ENCODE measurements at places on chromosomes 7 and 10.

DNA sequence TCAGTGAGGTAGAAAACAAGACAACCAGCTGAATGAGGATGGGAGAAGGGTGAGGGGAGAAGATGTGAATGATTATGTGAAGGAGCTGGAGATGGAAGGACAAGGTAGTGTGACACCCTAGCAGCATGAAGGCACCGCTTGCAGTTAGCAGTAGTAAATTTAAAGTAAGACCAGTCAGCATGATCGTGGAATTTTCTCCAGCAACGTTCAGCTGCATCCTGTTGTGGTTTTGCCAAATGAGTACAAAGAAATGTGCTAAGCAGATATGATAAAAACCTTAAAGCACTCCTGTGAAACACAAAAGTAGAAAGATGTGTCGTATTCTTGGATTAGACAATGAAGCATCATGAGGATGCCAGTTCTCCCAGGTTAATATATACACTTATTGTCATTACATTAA, 34.1 kb upstream of the IFRD1 start:
- no peak for DNase-seq

DNA sequence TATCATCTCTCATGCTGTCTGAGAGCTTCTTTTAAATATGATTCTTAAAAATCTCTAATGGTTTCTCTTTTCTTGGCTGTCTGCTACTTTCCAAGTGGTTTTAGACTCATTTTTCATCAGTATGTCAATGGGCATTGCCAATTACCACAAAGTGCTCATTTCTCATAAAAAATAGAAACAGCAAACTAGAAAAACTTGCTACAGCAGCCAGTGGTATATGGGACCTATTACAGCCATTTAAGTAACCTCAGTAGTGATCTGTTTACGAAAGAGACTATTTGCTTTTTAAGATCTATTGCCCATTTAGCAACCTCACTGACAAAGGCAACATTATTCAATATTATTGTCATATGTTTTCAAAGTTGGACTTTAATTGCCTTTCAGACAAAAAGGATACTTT, 207.1 kb upstream of the RHOBTB1 start:
- no peak for DNase-seq

DNA sequence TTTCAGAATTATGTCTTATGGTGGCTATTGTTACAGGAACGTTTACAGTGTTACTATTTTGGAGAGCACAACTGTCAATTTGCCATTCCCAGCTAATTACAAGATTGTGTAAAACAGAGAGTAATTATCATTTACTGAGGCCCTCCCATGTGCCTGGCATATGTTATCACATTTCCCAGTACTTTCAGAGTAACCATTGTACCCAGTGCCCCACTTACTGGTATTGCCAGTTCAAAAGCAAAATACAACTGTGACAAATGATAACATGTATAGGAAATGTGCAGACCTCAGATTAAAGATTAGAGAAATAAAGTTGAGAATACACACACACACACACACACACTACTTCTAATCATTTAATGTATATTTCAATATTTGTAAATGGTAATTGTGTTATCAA, 572.5 kb downstream of the POM121L12 start:
- no peak for DNase-seq

DNA sequence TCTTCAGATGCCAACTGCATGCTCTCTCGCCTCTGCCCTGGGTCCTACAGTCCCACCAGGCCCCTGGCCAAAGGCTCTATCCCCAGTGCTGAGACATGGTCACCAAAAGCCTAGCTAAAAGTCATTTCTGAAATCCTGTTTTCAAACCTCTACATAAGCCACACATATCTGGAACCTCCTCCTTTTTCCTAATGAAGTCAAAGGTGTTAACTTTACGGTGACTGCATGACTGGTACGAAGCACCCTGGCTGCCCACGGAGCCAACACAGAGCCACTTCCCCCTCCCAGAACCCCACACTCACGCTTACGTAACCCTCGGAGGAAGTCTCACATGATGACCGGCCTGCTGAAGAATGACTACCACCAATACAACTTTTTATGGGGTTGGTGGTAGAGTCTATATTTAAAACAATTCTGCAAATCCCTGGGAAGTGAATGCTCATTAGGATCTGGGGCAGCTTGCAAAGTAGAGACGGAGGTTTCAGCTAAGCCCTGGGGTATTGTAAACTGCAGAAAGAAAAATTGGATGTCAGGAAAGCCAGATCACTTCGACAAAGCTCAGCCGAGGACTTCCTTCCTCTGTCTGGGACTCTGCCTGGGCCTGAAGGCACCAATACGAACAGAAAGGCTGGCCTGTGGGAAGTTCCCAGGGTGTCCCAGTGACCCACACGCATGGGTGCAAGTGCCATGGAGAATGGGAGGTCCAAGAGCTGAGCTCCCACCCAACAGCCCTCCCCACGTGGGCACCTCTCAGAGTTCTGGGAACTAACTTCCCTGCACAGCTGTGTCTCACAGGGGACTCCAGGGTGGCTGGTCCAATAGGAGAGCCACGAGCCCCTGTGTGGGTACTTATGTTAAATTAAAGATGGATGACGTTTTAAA, 50.7 kb downstream of the PDGFA start:
- no peak for DNase-seq

DNA sequence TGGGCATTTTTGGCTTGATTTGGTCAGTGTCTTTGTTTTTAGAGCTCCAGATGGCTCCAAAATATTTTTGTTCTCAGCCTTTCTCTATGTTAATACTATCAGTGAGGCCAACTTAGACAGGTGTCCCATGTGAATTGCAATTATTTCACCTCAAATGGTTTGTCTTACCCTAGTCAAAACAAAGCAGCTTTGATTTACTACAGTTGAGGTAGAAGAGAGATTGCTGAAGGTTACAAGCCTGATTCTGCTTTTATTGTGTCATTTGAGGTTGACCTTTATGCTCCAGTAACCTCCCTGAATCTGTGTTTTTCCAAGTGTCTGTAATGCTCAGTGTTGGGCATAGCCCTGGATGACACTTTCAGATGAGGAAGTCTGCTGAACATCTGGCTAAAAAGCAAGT, 882.9 kb downstream of the NRG3 start:
- DNase-seq, result no peak

- no peak for DNase-seq
These were observed 1.4 kb downstream of the ST8SIA6 start for GRCh38 chr10:17453035-17453372.

DNA sequence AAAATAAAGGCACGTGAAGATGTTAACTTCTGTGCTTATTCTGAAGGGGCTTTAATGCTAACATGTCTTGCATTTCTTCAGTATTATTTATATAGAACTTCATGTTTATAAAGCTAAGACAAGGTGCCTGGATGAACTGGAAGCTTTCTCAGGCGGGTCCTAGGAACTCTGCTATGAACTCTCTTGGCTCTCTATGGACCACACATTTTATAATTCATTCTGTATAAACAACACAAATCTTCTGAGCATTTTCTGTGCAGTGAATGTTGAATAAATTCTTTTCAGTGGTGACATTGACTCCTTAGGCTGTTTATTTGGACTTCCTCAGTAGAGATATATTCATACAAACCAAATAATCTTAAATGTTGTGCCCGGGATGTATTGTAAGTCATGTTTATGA, 79.6 kb downstream of the TRIL start:
- no peak for DNase-seq

DNA sequence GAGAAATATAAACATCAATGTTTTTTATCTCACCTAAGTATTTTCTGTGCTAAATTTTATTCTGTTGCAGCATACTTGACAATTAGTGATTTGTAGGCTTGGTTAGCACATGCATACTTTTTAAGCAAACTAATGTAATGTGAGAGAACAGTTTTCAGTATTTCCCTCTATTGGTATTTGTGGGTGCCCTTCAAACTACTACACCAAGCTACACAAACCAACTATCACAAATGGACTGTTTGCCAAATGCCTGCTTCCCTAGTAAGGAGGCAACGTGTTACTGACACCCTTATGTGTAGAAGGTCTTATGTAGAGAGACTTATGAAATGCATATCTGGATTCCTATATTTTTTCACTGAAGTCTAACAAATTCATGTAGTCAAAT, 98.4 kb upstream of the FZD1 start:
- no peak for DNase-seq

- no peak for DNase-seq
These were observed 92.0 kb downstream of the SVIL start for GRCh38 chr10:29542723-29543122.

GRCh38 chr10:11387551-11388222, 223.8 kb downstream of the USP6NL start:
- DNase-seq, result no peak

DNA sequence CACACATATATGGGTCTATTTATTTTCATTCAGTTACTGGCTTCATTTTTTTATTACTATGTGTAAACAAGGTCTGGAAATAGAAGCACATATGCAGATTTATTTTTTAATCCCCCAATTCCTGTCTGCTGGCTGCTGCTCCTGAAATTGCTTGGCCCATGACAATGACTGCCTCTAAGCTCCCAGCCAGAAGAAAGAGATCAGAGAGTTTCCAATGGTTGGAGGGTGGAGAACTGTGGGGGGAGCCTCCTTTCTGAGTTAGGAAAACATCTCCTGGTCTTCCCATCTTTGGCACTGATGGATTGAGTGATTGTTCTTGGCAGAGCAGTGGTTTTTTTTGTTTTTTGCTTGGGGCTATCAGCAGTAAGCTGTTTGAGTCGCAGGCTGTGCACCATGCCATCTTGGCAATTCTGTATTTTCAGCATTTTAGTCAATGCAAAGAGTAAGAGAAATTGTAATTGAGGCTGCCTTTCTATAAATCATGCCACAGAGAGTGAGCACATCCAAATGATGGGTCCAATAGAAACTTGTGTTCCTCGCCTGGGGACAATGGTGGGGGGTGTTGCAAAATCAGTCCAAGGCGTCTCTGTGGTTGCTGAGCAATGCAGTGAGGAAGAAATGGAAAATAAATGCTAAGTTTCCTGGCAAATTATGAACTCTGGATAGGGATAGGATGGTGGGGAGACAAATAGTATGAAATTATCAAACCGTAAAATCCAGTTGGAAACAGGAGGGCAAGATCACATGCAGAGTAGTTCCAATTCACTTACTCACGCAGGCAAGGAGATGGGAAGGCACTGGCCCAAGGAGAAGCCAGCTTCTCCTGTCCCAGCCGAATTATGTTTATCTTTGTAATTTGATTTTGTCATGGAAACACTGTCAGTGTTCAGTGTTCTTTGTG, 382.4 kb downstream of the SORCS3 start:
- no peak for DNase-seq

DNA sequence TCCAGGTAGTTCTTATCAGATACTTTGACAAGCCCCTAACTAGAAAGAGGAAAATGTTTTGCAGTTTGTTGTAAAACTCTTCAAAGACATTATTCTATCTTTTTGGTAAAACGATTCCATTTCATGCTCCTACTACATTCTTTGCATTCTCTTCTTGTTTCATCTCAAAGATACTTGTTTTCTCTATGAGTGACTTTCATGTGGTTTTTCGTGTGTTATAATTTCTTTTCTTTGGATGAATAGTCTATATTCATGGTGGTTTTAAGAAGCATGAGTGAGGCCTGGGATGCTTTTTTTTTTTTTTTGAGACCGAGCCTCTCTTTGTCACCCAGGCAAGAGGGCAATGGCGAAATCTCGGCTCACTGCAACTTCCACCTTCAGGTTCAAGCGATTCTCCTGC, 292.5 kb upstream of the LYZL1 start:
- DNase-seq, result no peak

- DNase-seq, result no peak
These were observed 104.3 kb downstream of the PRKG1 start for GRCh38 chr10:51178634-51179033.

DNA sequence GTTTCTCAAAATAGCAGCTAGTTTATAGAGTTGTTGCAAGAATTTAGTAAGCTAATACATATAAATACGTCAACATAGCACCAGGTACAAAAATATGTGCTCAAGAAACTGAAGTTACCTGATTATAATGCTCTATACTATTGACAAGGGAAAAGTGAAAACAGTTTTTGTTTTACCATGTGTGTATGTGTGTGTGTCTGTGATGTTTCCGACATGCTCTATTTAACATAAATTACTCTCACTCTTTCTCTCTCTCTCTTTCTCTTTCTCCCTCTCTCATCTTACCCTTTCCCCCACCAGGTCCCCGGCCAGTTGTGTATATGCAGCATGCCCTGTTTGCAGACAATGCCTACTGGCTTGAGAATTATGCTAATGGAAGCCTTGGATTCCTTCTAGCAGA, 4.3 kb downstream of the LIPN start:
- no peak for DNase-seq

GRCh38 chr7:101625031-101625791, 3.9 kb downstream of the MYL10 start:
- no peak for DNase-seq

GRCh38 chr7:51242007-51242691, 74.5 kb downstream of the COBL start:
- DNase-seq, result no peak
